Activated naive CD4-positive, alpha-beta T cell (primary cell): ENCODE measurements at places on chromosomes 1 and 21.
A peak's percentile ranks its signal among the peaks of the same experiment; 100 is the strongest.

- no peak for DNase-seq
Observed at GRCh38 chr1:15994590-15995351, 9.3 kb upstream of the SRARP start.

- DNase-seq: no peak
Observed at GRCh38 chr21:16011719-16012118, 281.9 kb downstream of the USP25 start.

GRCh38 chr1:164635059-164635802 is 76.2 kb downstream of the PBX1 start:
- no peak for DNase-seq

- DNase-seq: no peak
Observed at GRCh38 chr1:75132242-75132811, 1.9 kb upstream of the LHX8 start.

DNA sequence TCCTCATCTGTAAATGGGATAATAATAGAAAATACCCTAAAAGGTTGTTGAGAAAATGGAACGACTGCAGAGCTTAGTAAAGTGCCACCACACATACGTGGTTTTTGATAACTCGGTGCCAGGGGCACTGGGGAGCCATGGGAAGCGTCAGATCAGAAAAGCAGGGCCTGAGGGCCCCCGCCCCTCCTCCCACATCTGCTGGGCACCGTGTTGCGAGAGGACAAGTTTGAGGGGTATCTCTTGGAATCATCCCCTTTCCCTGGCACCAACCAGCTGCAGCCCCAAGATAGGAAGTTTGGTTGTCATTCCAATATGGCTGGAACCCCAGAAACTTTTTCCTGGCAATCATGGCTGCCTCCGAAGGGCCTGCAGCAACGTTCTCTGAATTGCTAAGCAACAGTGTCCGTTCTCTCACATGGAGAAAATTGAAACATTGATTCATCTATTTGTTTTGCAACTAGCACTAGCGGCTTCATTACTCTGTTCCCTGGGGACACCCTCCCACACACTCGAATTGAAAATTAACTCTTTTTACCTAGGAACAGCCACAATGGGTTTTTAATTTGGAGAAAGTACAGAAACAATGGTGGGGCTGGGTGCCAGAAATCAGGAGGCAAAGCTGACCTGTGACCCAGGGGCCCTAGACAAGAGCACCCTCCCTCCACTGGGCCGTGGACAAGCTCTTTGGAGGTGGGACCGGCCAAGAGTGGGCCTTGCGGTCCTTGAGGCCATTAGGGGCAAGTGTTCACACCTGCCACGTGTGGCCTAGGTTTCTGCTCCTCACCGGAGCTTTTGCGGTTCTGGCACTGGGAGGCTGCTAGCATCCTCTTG is 190.0 kb upstream of the VAMP3 start:
- DNase-seq: no peak

DNA sequence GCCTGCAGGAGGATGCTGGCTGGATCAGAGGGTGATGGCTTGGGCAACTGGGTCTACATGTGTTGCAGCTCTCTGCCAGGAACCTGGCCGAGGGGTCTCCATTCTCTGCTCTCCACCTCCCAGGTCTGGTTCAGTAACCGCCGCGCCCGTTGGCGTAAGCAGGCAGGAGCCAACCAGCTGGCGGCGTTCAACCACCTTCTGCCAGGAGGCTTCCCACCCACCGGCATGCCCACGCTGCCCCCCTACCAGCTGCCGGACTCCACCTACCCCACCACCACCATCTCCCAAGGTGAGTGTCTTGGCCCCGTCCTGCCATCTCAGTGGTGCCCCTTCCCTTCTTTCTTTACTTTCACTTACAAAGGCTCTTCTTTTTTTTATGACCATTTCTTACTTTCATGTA is 69.9 kb downstream of the PAX7 start:
- DNase-seq: no peak

DNA sequence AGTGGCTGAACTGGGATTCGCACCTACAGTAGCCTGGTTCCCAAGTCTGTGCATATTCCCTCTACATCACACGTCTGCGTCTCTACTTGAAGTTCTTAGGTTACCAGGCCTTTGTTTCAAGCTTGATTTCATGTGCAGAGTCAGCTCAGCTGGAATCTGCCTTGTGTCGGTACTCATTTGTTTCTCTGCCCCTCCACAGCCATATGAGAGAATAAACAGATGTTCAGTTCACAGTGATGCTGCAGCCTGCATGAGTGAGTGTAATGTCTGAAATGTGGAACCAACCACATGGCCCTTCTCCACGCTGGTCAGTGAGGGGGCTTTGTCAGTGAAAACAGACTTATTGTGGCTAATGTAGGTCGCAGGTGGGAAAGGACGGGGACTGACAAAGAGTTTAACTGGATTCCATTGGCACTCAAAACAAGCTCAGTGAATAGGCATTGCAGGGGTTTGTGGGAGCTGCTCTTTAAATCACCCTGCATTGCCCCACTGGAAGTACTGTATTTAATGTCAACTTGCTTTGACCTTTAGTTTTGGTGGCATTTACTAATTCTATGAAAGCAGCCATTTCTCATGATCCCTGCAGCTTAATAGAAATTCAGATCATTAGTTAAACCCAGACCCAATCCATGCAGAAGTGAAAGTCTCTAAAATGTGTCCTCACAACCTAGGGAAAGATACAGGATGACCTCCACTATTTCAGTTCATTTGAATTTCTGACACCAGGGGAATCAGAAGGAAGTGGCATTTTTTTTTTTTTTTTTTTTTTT is 136.4 kb upstream of the FAM78B start:
- DNase-seq: no peak

DNA sequence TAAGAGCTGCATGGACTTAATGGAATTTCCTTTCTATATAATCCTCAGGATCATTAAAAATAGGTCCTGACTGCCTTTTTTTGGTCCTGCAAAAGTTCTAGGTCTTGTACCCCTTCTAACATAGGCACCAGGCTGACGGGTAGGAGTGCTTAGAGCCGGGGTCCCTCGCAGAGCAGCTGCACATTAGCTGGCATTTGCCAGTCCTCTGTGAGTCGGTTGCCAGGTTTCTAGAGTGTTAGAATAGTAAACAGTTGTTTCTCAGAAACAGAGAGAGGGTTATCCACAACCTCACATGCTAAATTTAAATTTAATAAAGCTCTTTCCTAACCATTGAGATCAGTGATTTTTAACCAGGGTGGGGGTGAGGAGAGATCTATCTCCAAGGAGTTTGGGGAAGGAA is 35.4 kb upstream of the HEATR1 start:
- no peak for DNase-seq

- DNase-seq: no peak
Observed at GRCh38 chr1:72037745-72038343, 244.5 kb downstream of the NEGR1 start.

GRCh38 chr1:197399755-197400521 is 131.9 kb downstream of the CRB1 start:
- DNase-seq: no peak

DNA sequence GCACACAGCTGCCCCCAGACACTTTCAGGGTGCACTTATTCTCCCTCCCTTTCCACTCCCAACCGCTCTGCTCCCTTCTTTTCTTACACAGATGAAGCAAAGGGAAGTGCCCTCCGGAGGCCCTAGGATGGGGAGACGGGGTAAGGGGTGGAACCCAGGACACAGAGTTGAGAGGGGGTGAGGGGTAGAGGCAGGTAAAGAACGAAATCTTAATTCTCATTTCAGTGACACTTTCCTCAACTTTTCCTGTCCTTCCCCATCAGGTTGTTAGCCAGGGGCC is 12.8 kb downstream of the PLEKHO1 start:
- DNase-seq: no peak

DNA sequence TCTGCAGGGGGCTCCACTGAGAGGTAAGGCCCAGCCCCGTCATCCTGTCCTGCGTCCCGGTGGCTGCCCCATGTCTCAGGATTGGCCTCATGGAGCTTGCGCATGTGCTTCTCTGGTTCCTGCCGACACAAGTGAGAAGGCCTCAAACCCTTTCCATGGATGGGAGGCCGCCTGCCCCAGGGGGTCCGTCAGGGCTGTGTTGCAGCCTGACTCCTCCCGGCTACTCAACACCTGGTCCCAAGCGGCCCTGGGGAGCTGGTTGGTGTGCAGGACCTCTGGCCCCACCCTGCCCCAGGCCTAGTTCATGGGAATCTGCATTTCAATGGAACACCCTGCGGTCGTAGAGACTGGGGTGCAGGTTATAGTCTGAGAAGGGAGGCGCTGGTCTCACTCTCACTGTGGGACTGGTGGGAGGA is 21.1 kb upstream of the PDE9A start:
- DNase-seq: no peak

DNA sequence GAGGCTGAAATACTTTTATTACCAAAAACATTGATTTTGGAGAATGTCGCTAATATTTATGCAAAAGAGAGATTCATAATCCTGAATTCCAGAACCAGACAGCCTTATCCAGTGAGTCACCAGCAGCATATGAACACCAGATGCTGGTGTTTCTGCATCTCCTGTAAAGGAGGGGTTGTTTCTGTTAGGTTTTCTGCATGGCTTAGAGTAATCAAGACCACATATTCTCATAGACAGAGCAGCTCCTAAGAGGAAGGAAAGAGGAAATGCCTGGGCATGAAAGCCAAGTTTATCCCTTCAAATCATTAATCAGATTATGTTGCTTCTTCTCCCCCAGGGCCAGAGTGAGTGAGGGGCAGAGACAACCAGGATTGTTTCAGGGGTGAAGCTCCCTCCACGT is 86.2 kb downstream of the NGF start:
- no peak for DNase-seq

DNA sequence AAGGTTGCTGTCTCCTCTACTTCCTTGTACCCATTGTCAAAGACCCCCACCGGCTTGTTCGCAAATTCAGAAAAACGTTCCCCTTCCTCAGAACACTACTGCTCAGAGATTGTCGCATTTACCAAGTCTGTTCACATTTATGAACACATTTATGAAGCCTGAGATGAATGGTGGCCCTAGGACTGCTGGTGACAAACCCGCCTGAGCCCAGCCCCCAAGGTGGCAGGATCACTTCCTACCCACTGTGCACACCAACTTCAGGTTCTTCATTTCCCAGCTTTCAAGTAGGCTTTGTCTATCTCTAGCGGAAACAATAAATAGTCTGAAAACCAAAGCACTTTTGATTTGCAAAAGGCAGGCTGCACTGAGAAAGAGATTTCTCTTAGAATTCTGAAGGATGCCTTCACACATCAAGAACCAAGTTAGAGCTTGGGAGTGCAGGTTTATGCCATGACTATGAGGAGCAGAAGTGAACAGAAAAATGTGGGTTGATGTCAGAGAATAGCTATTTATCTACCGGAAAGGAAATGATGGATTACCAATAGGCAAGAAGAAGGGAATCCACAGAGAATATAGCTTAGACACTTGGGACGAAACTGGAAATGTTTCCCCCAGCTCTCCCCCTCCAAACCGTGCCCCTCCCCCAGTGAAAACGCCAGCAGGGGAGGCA is 200.5 kb downstream of the TOMM20 start:
- peak; percentile 17 for DNase-seq

DNA sequence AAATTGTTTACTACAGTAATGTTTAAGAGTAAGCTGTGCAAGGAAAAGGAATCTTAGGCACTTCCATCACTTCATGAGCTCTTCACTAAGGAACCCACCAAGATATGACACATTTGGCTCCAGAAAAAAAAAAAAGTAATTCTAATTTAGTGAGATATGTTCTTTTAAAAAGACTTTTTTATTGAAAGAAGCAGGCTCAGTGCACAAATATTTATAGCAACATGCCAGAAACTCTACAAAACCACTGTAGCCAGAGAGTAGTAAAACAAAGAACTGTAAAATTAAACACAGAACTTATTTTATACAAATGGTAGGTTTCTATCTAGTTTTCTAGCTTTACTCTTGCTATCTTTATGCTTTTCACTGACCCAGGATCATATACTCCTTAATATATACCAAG is 434.6 kb upstream of the ADGRL2 start:
- DNase-seq: no peak

DNA sequence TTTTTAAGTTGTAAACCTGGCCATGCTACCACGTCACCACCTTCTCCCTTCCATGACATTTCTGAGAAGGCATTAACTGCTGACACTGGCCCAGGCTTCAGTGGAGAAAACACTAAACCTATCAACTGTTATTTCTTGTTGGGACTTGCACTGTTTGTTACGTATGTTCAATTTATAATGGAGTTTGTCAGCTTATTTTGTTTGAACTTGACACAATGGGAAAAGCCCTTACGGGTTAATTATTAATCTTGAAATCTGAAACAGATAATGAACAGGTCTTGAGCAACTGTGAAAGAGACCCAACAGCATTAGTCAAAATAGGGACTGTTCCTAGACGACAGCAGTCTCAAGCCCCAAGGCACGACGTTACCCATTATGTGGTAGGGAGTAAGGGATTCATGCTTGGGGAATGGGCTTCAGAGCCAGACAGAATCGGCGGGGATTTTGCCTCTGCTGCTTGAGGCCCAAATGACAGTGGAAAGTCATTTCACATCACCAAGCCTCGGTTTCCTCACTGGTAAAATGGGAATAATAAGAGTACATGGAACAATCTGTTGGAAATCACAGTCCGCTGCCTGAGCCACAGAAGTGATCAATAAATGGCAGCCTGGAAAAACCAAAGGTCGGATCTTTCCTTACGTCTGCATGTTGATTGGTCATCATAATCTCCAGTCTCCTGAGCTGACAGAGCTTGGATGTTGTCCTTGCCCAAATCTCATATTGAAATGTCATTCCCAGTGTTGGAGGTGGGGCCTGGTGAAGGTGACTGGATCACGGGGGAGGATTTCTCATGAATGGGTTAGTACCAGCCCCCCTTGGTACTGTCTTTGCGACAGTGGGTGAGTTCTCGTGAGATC is 44.5 kb downstream of the TIAM1 start:
- DNase-seq: no peak

- DNase-seq: no peak
Observed at GRCh38 chr1:244391761-244392160, 59.9 kb downstream of the ADSS2 start.

DNA sequence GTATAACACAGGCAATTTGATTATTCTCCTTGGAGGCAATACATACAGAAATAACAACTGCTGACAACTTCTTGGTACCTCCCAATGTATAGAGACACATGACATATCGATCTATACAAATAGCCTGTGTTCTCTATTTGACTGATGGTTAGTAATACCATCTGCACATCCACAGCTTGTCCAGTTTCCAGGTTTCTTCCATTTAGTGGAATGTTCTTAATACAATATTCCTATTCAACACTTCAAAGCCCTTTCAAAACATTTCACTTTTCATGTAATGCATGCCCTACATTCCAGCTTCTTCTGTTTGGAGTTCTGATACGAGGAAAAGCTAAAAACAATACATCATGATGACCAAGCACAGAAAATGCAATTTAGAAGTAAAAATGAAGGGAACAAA is 37.0 kb upstream of the GORAB start:
- DNase-seq: no peak

- no peak for DNase-seq
Observed at GRCh38 chr1:107277022-107277421, 136.2 kb downstream of the NTNG1 start.

- no peak for DNase-seq
Observed at GRCh38 chr1:18415448-18416027, 65.2 kb upstream of the KLHDC7A start.
